ENCODE measurements at places on chromosomes 1 and 21. TPM values are rescaled to one million over a fixed set of nuclear protein-coding genes. Genes with fewer than 3 reads are reported as not detected.
A peak's percentile ranks its signal among the peaks of the same experiment; 100 is the strongest.

DYRK3 gene
- 26.9 TPM for total RNA-seq

DAB1 gene
- 29.0 TPM for total RNA-seq

IFI44L gene
- 96.2 TPM for total RNA-seq

DNA sequence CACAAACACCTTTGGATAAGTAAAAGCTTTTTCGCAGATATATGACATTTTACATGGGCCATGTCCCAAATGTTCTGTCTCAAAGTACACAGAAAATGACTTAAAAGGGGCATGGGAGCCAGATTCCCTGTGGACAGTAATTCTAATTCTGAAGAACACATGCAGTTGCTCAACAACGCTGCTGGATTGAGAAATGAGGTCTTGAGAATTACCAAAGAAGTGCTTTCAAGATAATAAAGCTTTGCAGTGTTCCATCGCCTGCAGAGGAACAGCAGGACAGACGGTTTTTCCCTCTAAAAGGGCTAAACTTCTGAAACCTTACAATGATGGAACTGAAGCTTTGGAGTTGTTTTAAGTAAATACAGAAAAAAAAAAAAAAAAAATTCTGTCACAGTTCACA, 55.3 kb upstream of the HSPA13 start:
- no peak for ATAC-seq

DNA sequence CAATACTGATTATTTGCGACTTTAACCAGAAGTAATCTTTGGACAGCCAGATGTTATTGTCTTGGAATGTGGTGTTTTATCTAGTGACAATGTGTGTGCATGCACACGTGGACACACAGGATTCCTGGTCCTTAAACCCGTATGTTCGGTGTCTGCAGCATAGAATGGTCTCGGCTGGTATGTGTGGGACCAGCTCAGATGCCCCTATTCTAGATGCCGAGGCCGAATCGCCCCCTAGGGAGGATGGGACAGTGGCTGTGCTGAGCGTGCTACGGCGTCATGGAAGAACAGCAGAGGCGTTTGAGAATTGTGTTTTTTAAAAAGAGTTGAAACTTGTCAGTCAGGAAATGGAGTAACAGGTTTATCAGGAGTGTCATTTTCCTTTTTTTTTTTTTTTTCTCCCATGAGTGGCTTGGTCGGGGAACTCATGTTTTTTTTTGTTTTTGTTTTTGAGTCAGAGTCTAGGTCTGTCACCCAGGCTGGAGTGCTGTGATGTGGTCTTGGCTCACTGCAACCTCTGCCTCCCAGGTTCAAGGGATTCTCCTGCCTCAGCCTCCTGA, 30.1 kb downstream of the SKI start:
- no peak for ATAC-seq

- ATAC-seq, result no peak
These were observed 207.1 kb upstream of the KCTD3 start for GRCh38 chr1:215360031-215360430.

GRCh38 chr1:8815582-8816151, 1.8 kb downstream of the RERE start:
- ATAC-seq, result no peak

DNA sequence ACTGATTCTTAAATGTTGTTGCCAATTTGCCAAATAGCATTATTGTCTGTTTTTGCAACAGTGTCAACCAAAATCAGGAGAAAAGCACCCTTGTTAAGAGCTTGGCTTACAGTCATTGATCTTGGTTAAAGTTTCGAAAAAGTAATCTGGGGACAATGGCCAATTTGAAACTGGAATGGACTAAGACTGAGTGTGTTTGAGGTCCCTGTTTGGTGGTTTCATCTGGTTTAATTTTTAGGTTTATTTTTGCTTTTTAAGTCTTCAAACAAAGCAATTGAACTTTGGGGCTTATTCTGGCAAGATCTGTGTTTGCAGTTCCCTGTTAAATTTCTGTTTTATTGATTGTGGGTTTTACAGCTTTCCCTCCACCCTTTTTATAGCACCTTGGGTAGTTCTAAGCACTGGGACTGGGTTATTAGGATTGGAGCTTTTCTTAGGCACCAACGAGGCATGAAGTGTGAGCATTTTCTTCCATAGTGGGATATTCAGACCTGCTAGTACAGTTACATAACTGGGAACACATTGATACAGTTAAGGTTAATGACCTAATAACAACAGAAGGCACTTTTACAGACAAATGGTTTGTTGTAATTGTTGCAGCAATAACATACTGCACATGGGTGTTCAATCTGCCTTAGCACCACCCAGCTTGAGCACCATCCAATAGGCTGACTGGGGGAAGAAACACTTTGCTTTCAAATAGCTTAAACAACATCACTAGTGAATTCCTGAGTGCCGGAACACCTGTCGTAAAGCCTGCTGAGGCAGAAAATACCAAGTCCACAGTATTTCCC, 40.6 kb upstream of the MAP10 start:
- no peak for ATAC-seq

DNA sequence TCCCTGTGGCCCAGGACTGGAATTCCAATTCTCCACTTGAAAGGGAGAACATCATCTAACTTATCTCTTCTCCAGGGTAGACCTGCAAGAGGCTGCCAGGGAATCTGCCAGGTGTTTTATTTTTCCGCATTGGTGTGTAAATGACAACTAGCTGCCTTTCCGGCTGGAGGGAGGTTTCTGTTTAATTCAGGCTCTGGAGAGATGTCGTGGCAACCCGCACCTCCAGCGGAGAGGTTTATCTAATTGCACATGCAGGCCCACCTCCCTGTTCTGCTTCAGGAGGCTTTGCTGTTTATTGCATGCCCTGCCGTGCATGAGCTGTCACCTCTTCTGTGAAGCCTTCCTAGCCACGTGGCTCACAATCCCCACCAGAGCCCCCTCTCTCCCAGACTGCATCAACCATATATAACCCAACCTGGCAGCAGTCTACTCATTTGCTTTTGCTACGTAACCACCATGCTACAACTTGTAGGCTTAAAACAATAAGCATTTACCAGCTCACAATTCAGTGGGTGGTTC, 151.6 kb downstream of the C1orf94 start:
- ATAC-seq, result no peak

- ATAC-seq, result peak; percentile 68
These were observed at the start of gene VWA1 for GRCh38 chr1:1435106-1435903. TSS of gene VWA1 (plus strand) at chr1:1435690. CDS start at chr1:1435749, 59 bp downstream.
